Hematopoietic multipotent progenitor cell treated with erythropoietin and hydrocortisone succinate and interleukin-3 and kit ligand, for 6 days (in vitro differentiated cells): ENCODE measurements at places on chromosomes 12 and 14.

DNA sequence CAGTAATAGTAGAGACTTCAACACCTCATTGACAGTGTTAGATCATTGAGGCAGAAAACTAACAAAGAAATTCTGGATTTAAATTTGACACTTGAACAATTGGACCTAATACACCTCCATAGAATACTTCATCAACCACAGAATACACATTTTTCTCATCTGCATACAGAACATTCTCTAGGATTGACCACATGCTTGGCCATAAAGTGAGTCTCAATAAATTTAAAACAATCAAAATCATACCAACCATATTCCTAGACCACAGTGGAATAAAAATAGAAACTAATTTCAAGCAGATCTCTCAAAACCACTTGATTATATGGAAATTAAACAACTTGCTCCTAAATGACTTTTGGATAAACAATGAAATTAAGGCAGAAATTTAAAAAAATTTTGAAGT lies 82.3 kb downstream of the SLC38A4 start:
- DNase-seq = no peak

GRCh38 chr14:92456215-92457015 lies 57.2 kb upstream of the RIN3 start:
- peak; percentile 81 for DNase-seq

- no peak for DNase-seq
Observed at GRCh38 chr14:104682107-104682593, 7.3 kb upstream of the INF2 start.

DNA sequence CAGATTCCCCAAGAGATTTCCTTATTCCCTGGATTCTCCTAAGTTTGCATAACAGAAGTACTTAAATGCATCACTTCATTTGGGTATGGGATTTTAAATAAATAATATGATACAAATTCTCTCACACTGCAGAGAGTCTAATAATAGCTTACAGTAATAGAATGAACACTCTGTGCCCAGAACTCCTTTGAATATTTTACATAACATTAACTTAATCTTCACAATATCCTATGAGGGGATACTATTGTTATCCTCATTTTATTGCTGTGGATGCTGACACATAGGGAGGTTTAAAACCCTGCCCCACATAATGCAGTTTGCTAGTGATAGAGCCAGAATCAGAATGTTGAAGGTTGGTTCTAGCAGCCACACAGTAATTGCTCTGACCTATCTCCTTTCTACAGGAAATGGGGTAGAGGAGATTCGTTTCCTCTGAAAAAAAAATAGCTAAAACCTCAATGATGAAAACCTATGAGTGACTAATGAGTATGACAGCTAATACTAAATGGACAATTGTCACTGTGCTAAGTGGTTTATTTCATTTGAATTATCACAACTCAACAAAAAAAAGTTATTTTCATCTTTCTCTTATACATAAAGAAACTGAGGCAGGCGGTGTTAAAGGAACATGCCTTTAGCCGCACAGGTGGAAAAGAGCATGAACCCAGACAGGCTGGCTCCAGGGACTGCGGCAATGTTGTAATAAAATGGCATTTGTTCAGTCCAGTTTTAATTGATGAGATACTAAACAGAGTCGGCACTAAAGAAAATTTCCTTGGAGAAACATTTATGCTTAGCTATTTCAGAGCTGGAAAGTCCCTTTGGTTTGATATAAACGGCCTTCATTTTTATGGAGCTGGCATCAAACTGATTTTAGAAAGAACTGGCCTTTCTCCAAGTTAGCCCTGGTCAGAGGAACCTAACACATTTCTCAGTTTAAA lies 880.9 kb downstream of the NRXN3 start:
- peak; percentile 32 for DNase-seq

DNA sequence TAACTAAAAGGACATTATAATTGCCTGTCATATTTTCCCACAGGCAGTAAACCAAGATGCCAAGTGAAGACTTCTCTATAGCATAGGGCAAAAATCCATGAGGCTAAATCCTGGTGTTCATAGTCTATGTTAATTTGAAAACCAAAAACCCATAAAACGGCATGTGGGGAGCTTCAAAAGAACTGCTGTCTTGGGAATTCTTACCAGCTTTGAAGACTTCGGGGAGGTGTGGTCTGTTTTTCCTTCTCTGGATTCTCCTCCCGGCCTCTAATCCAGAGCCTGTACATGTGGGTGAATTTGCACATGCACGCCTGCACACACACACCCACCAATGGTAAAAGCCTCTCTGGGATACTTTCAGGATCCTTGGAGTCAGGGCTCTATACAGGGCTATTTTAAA lies 61.9 kb upstream of the IFNG-AS1 start:
- DNase-seq = no peak

DNA sequence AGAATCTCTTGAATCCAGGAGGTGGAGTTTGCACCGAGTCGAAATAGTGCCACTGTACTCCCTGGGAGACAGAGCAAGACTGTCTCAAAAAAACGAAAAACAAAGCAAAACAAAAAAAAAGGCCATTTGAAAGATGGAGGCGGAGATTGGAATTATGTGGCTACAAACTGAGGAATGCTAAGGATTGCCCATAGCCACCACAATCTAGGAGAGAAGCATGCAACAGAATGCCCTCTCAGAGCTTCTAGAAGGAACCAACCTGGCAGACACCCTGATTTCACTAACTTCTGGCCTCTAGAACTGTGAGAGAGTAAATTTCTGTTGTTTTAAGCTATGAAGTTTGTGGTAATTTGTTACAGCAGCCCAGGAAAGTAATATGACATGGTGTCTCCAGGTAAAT lies 50.1 kb upstream of the LIMA1 start:
- DNase-seq = no peak

DNA sequence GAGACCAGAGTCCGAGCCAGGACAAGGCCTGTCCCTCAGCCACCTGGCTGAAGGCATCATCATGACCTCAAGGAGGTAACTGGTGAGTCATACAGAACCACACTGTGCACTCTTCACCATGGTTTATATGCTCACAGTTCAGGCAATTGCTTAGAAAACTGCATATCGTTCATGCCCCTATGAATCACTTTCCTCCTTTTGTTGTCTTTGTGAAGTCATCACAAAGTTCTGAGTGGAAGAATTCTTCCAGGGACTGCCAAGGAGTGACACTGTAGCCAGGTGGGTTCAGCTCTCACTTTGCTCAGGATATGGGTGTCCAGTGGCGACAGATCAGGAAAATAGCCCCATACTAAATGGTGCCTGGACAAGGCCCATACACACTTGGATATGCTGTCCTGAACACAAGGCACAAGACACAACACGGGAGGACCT lies 92.5 kb downstream of the DPF3 start:
- DNase-seq = no peak

- no peak for DNase-seq
Observed at GRCh38 chr12:88418856-88419497, 161.3 kb downstream of the KITLG start.

DNA sequence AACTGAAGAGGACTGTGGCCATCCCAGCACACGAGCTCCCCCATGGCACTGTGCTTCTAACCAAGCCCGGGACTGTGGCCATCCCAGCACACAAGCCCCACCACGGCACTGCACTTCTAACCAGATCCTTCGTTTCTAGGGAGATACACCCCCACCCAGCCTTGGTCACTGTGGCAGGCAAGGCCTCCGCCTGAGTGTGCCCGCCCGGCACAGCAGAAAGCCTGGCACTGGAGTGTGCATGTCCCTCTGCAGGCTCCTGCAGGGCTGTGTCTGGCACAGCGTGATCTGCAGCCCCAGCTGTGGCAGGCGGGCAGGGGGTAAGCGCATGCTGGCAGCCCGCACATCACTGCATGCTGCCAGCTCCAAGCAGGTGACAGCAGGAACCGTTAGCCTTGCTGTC lies 49.8 kb downstream of the CCDC85C start:
- DNase-seq = no peak

GRCh38 chr14:85250414-85251189 lies 279.3 kb upstream of the FLRT2 start:
- peak; percentile 9 for DNase-seq

DNA sequence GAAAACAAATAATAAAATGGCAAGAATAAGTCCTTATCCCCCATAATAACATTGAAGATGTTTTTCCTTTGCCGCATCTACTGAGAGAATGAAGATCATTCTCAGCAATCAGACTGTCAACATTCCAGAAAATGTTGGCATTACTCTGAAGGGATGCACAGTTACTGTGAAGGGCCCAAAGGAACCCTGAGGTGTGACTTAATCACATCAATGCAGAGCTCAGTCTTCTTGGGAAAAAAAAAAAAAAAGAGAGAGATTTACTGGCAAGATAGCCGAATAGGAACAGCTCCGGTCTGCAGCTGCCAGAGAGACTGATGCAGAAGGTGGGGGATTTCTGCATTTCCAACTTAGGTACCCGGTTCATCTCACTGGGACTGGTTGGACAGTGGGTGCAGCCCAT lies 41.3 kb upstream of the OR6J1 start:
- DNase-seq = no peak

- DNase-seq = peak; percentile 6
Observed at GRCh38 chr14:66752109-66752508, 244.2 kb downstream of the GPHN start.

DNA sequence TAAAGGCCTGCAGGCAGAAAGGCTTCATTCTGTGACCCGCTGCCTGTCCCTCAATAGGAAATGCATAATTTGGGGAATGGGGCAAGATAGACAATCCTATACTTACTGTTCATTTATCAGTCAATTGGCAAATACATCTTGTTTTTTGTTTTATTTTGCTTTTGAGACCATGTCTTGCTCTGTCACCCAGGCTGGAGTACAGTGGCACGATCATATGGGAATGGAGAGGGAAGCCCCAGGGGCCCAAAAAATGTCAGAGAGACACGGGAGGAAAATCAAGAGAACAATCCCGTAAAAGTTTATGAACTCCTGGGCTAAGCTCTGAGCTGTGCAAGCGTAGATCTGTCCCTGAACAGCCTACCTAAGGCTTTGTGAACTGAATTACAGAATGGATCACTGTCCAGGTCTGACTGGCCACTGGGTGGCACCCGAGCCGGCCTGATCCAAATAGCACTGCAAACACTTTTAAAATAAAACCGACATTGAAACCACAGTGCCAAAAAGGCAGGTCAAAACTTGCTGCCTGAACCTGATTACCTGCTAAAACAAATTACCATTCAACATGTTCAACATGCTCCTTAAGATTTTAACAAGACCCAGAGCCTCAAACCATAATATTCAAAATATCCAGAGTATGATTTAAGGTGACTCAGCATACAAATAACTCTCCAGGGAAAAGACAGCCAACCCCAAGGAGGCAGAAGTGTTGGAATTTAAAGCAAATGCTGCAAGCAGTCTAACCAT lies 11.8 kb downstream of the COPS7A start:
- peak; percentile 79 for DNase-seq

DNA sequence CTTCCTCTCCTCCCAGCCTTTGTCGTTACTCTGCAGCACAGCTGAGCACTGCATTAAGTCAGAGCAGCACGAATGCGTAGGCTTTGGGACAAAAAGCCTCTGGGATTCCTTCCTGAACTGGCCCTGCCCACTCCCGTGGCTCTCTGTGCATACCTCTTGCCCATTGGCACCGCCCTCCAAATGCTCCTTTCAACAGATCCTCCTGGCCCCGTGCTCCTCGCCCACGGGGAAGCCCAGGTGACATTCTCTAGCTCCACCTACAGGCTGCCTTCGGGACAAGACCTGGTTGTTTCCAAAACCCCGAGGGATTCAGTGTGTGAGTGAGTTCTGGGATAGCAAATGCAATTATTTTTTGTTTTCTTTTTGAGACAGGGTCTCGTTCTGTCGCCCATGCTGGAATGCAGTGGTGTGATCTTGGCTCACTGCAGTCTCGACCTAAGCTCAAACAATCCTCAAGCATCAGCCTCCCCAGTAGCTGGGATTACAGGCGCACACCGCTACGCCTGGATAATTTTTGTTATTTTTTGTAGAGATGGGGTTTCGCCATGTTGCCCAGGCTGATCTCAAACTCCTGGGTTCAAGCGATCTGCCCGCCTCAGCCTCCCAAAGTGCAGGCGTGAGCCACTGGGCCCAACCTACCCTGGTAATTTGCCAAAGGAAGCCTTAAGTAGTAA lies 17.9 kb upstream of the TDRD9 start:
- peak; percentile 87 for DNase-seq

- peak; percentile 67 for DNase-seq
Observed at GRCh38 chr12:95943330-95943842, at the start of gene AMDHD1. Gene AMDHD1 (plus strand): TSS chr12:95943331. CDS start chr12:95943399, 68 bp downstream.

- peak; percentile 32 for DNase-seq
Observed at GRCh38 chr12:8953773-8954402, 4.4 kb upstream of the M6PR start.

- no peak for DNase-seq
Observed at GRCh38 chr14:88025313-88025712, 20.4 kb downstream of the GPR65 start.

DNA sequence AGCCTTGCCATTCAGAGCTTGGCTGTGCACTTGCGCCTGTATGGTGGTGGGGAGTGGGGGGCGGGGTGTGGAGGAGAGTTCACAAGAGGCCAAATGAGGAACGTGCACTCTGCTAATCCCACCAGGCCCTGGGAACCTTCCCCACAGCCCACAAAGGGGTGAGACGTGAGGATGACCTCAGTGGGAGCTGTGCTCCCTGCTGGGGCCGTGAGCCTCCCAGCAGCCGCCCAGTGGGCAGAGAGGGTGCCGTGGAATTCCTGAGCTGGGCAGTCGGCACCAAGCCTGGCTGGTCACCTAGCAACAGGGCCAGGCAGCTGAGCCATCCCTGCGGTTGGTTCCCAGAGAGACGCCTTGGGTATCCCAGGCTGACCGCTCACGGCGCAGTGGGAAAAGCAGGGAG lies 53.7 kb downstream of the CCNK start:
- no peak for DNase-seq

DNA sequence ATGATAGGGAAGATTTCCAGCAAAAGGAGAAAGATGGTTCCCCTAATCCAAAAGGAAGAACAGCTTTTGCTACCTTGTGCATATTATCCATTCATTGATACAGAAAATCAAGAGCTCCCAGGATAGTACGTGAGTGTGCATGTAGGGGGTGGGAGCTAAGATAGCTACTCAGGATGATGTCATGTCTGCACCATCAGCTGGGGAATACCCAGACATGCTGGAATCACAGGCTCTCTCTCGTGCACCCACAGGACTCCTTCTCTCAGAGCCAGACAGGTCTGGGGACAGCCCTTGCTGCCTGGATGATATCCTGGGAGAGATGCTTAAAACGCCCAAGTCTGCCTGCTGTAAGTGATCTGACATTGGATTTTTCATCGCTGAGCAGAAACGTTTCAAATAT lies 38.9 kb downstream of the FOXN3 start:
- no peak for DNase-seq

GRCh38 chr14:101219896-101220703 lies 316.6 kb upstream of the RTL1 start:
- no peak for DNase-seq
